Dermis blood vessel endothelial cell (primary cell): ENCODE measurements at places on chromosomes 12 and 14.
A peak's percentile ranks its signal among the peaks of the same experiment; 100 is the strongest.

DNA sequence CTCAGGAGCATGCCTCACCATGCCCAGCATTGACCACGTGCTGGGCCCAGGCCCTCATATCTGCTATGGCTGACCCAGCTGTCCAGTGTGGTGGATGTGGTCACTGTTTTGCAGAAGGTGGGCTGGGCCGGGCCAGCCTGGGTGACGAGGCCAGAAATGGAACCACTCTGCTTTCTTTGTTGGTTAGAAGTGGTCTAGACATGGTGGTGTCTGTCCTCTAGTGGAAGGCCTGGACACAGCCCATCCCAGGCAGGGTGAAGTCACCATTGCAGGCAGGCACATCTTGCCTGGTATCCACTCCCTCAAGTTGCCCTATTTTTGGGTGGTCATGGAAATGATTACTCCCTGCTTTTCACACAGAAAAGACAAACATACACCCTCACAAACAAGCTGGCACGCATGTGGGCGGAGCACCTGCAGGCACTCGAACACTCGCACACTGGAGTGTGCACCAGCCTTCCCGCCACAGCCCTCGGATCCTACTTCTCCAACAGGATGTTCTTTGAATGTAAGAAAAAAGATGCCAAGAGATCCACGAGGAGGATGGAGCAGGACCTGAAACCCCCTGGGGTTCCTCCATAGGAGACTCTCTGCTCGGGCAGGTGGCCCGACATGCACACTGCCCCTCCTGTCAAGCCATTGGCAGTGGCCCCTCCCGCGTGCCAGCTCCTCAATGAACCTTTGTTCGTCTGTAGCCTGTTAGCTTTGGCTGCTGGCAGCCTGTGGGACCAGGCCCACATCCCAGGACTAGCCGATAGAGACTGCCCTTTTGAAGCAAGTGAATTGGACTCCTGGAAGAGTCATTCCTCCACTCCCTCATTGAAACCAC is 38.4 kb downstream of the MLXIP start:
- no peak for DNase-seq

DNA sequence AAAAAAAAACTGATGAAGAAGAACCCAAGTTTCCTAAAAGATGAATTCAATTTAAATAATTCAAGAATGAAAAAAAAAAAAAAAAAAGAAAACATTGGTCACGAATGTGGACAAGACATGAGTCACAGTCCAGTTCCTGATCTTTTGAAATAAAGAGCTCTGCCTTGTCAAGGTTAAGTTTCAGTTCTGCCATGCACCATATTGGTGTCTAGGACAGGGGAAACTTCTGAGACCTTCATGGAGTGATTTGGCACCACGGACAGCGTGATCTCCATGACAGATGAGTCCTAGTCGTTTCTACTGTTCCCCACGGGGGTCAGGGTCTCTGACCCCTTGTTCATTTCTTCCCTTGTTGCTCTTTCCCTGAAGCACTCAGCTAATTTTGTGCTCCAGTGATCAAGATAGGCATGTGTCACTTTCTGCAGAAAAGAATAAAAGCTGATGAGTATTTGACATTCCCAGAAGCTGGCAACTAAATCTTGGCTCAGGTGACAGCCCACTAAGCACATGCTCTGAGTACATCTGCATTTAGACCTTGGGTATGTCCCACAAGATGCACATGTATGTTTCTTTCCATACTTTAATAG is 1159.7 kb downstream of the BCL11B start:
- DNase-seq, result no peak

- DNase-seq, result peak; percentile 26
Measured at GRCh38 chr14:50932156-50932555, 12.1 kb downstream of the PYGL start.

DNA sequence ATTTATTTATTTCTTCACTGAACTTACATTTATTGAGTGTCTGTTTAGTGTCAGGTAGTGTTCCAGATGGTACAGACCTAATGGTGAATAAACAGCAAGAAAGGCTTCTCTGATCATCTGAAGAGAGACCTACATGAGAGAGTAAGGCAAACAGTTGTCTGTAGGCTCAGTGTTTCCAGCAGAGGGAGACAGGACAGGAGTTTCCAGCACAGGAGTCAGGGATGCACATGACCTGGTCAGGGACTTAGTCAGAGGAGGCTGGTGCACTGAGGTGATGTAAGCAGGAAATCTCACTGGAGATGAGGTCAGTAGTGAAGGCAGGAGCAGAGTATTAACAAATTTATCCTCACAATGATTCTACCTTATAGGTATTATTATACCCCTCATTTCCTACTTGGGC is 233.2 kb downstream of the MDGA2 start:
- DNase-seq, result no peak

DNA sequence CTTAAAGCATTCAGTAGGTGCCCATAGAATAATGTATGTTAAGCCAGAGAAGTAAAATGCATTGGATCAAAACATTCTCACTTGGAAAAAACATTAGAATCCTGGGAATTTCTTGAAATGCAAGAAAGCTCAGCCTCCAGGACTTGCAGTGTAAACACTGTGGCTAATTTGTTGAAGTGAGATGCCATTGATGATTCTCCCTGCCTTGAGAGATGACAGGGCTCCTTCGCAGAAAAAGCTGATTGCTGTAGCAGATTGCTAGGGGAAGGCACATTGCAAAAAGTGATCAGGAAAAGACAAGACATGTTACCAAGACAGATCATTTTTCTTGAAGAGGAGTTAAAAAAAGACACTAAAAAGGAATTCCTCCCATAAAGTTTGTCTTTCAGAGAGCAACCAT is 204.2 kb upstream of the HMGA2 start:
- no peak for DNase-seq
